CD4-positive, alpha-beta T cell (primary cell): ENCODE measurements at places on chromosomes 1 and 21.

DNA sequence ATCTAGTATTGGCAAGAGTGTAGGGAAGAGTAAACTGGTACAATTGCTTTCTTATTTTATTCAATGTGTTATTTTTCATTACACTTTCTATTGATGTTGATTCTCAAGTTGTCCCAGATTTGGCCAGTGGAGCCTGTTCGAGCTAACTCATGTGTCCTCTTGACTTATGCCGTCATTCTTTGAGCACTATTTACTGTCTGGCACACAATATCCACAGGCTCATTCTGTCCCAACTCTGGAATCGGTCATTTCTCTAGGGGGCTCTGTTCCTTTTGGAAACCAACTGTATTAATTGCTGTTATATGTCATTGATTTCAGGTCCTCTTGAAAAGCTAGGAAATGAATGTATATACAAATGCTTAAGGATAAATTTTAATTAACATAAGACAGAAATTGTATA, 22.4 kb upstream of the SFPQ start:
- no peak overlapping the region for H3K27ac ChIP-seq
- no peaks in the 10 kb centered on the region for H3K36me3 ChIP-seq
- H3K27me3 ChIP-seq = no peaks in the 10 kb centered on the region
- no peaks in the 10 kb centered on the region for H3K4me1 ChIP-seq

DNA sequence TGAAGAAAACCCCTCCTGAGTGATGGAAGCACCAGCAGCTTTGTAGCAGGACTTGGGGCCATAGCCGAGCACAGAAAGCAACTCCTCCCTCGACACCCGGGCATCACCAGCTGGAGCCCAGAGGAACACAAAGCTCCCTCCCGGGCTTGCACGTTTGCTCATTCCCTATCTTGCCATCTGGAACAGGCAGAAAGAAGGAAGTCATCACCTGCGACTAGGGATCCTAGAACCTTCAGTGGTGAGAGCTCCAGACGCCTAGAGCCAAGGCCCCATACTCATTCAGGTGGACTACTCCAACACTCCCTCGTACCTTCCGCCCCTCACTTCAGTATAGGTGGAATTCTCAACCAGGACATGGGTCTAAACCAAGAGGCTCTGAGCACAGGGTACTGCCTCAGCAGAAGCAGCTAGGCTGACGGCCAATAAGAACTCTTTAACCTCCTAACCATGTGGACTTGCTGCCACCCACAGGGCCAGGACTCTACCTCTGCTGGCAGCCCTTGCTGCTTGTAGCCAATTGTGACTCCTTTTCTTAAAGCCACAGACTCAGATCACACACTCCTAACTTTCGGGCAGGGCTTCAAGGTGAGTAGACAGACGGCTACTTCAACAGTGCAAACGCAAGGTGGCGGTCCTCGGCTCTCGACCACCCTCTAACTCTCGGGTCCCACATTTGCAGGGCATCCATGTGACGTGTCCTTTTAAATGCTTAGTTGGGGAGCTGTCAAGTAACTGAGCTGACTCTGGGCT, 65.4 kb downstream of the NPHP4 start:
- H3K4me3 ChIP-seq = no peak overlapping the region
- H3K4me1 ChIP-seq = no peaks in the 10 kb centered on the region
- DNase-seq = no peak
- no peak overlapping the region for H3K27ac ChIP-seq

- H3K4me3 ChIP-seq = no peak overlapping the region
- no peak for DNase-seq
These were observed 43.7 kb upstream of the NFASC start for GRCh38 chr1:204826970-204827369.

- H3K4me3 ChIP-seq = no peak overlapping the region
- H3K27ac ChIP-seq = no peak overlapping the region
- H3K27me3 ChIP-seq = peaks cover 4% of the 10 kb centered on the region
- DNase-seq = no peak
These were observed 77.9 kb downstream of the FHAD1 start for GRCh38 chr1:15324869-15325335.

- peak overlapping the region; percentile 17 for H3K4me3 ChIP-seq
- no peak for DNase-seq
- H3K36me3 ChIP-seq = peaks cover 64% of the 10 kb centered on the region
- no peaks in the 10 kb centered on the region for H3K27me3 ChIP-seq
- peak overlapping the region; percentile 47 for H3K27ac ChIP-seq
These were observed 16.7 kb downstream of the ITPKB start for GRCh38 chr1:226722240-226722900.

- H3K27me3 ChIP-seq = no peaks in the 10 kb centered on the region
- H3K4me1 ChIP-seq = peaks cover 10% of the 10 kb centered on the region
- H3K27ac ChIP-seq = no peak overlapping the region
These were observed 4.3 kb upstream of the FGGY start for GRCh38 chr1:59292562-59292961.

DNA sequence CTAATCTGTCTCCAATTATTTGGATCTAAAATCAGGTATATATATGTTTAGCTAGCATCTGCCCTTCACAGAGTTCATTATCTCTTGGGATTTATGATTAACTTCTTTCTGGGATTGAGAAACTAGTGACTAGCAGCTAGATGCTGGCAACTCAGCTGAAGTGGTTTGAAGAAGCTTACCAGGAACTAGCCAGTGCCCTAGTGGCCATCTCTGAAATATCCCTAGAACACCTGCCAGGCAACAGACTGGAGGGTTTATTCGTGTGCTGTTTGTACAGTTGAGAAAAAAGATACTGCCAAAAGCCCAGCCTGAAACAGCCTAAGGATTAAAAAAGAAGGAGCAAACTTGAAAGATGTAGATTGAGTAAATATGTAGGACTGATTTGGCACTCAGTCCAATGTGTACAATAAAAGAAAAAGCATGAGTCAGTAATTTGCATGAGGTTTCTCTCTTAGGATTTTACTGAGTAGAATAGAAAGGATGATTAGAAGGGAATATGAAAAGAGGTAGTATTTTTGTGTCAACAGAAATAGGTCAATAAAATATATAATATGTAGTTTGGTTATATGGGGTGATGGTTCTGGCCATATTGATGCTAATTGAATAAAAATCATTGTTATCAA, 1144.6 kb upstream of the ADGRL2 start:
- no peak for DNase-seq
- H3K4me3 ChIP-seq = no peak overlapping the region
- H3K27me3 ChIP-seq = no peaks in the 10 kb centered on the region
- no peaks in the 10 kb centered on the region for H3K4me1 ChIP-seq
- no peaks in the 10 kb centered on the region for H3K36me3 ChIP-seq

- H3K36me3 ChIP-seq = no peaks in the 10 kb centered on the region
- DNase-seq = no peak
- no peaks in the 10 kb centered on the region for H3K4me1 ChIP-seq
- no peak overlapping the region for H3K4me3 ChIP-seq
- no peaks in the 10 kb centered on the region for H3K27me3 ChIP-seq
These were observed 348.7 kb downstream of the CHRM3 start for GRCh38 chr1:239735111-239735510.

DNA sequence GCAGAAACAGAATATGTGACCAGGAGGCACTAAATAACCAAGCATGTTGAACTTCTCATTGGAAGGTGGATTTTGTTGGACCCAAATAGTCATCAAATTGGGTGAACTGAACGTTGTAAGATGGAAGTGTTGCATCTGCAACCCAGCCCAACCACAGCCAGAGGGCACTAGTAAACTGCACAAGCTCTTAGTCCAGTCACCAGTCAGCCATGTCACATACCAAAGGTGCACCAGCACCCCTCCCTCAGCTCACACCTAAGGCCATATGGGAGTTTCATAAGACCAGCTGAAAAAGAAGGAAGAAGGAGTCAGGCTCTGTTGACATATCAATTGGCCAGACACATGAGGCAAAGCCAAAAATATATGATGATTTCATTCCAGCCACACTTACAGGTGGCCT, 481.7 kb upstream of the NR5A2 start:
- H3K27ac ChIP-seq = no peak overlapping the region
- H3K27me3 ChIP-seq = no peaks in the 10 kb centered on the region
- H3K36me3 ChIP-seq = no peaks in the 10 kb centered on the region
- no peak overlapping the region for H3K4me3 ChIP-seq

DNA sequence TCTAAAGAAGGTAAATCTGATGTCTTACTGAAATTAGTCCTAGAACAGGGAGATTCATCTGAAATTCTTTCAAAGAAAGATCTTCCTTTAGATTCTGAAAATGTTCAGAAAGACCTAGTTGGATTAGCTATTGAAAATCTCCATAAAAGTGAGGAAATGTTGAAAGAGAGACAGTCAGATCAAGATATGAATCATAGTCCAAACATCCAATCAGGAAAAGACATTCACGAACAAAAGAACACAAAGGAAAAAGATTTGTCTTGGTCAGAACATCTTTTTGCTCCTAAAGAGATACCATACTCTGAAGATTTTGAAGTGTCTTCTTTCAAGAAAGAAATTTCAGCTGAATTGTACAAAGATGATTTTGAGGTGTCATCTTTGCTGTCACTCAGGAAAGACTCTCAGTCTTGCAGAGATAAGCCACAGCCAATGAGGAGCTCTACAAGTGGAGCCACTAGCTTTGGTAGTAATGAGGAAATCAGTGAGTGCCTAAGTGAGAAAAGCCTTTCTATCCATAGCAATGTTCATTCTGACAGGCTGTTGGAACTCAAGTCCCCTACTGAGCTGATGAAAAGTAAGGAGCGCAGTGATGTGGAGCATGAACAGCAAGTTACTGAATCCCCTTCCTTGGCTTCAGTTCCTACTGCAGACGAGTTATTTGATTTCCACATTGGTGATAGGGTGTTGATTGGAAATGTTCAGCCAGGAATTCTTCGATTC, 61.6 kb upstream of the QSOX1 start:
- peaks cover 75% of the 10 kb centered on the region for H3K36me3 ChIP-seq
- no peaks in the 10 kb centered on the region for H3K27me3 ChIP-seq
- no peaks in the 10 kb centered on the region for H3K4me1 ChIP-seq
- no peak for DNase-seq

GRCh38 chr1:187878883-187879282, 1050.1 kb downstream of the PLA2G4A start:
- H3K27me3 ChIP-seq = no peaks in the 10 kb centered on the region
- no peaks in the 10 kb centered on the region for H3K4me1 ChIP-seq
- H3K36me3 ChIP-seq = no peaks in the 10 kb centered on the region
- DNase-seq = no peak
- no peak overlapping the region for H3K4me3 ChIP-seq

GRCh38 chr21:41142051-41142795, 25.7 kb upstream of the BACE2 start:
- no peak overlapping the region for H3K4me3 ChIP-seq
- peaks cover 3% of the 10 kb centered on the region for H3K27me3 ChIP-seq
- DNase-seq = no peak
- no peaks in the 10 kb centered on the region for H3K36me3 ChIP-seq

GRCh38 chr1:213751064-213751397, 236.7 kb upstream of the PROX1 start:
- no peak for DNase-seq
- no peaks in the 10 kb centered on the region for H3K36me3 ChIP-seq
- H3K27me3 ChIP-seq = no peaks in the 10 kb centered on the region
- H3K27ac ChIP-seq = no peak overlapping the region

- peak; percentile 26 for DNase-seq
- H3K27me3 ChIP-seq = peaks cover 4% of the 10 kb centered on the region
- no peak overlapping the region for H3K4me3 ChIP-seq
- no peaks in the 10 kb centered on the region for H3K36me3 ChIP-seq
These were observed 36.7 kb downstream of the ADAM30 start for GRCh38 chr1:119859647-119860046.

DNA sequence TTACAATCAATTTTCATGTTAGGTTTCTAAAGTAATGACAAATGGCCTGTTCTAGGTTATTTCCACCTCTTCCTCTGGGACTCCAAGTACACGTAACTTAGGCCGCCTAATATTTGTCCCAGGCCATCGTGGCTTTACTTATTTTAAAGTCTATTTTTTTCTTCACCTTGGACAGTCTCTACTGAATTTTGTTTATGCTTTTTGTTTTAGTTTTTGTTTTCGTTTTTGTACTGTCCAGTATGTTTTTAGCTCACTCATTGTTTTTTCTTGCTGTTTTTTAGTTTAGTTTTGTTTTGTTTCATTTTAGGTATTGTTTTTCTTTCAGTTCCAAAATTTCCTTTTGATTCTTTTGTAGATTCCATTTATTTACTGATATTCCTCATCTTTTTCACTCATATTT, 187.7 kb upstream of the RNPC3 start:
- H3K27me3 ChIP-seq = no peaks in the 10 kb centered on the region
- no peak for DNase-seq
- H3K4me3 ChIP-seq = no peak overlapping the region
- H3K36me3 ChIP-seq = no peaks in the 10 kb centered on the region

DNA sequence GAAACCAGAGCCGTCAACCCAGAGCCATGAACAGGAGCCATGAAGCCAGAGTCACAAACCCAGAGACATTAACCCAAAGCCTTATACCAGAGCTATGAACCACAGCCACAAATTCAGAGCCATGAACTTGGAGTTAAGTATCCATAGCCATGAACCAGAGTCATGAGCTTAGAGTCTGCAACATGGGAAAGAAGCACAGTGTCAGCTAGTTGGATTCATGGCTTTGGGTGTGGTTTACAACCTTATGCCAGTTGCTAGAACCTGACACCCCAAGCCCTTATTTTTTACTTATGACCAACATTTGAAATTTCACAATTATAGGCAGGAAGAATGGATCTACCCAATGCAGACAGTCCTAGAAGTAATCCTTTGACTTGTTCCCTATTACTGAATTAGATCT, 128.9 kb upstream of the FAM78B start:
- H3K4me1 ChIP-seq = no peaks in the 10 kb centered on the region
- H3K4me3 ChIP-seq = no peak overlapping the region
- no peaks in the 10 kb centered on the region for H3K36me3 ChIP-seq
- no peak overlapping the region for H3K27ac ChIP-seq
- DNase-seq = no peak

DNA sequence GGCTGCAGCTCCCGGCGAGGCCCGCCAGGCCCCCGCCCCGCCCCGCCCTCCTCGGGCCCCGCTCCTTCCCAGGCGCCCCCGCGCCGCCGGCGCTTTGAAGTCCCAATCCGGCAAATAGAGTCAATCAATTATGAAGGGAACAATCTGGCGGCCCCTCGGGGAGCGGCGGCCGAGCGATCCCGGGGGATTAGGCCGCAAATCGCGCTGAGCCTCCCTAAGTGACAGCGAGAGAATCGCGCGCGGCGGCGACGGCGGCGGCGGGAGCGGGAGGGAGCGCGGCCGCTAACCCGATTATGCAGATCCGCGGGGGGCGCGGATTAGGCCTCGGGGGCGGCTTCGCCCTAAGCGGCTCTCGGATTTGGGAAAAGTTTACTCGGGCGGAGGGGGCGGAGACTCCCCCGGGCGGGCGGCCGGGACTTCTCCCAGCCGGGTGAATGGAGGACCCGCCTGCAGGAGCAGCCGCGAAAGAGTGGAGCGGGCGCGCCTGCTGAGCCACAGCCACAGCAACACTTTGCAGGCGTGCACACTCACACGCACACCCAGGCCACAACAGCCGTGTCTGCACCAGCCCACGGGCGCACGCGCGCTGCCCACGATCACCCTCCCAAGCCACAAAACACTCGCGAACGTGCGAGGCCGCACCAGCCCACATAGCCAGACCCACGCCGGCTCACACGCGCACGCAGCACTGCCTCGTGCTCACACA, 23.0 kb upstream of the DMBX1 start:
- peaks cover 10% of the 10 kb centered on the region for H3K4me1 ChIP-seq
- H3K4me3 ChIP-seq = peak overlapping the region; percentile 52
- H3K36me3 ChIP-seq = no peaks in the 10 kb centered on the region
- H3K27me3 ChIP-seq = peaks cover 54% of the 10 kb centered on the region
- no peak overlapping the region for H3K27ac ChIP-seq
- DNase-seq = no peak
